ENCODE measurements at places on chromosomes 12 and 14.

GRCh38 chr14:75709207-75709812 lies 48.3 kb downstream of the TTLL5 start:
- peak; percentile 82 for DNase-seq

DNA sequence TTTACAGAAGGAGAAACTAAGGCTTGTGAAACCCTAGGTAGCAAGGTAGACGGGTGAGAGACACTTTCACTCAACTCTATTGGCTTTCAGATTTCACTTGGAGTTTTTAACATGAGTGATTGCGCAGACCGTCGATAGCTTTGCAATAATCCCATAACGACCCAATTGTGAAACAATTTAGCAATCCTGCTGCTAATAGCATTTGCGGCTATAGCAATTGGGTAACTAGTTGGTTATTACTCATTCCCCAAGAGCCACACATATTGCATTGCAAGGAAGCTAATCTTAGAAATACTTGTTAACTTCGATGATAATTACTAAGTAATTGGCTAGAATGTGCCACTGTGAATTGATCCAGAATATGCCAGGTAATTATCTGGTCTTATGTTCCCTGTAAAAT lies 159.9 kb upstream of the NOS1 start:
- no peak for DNase-seq

DNA sequence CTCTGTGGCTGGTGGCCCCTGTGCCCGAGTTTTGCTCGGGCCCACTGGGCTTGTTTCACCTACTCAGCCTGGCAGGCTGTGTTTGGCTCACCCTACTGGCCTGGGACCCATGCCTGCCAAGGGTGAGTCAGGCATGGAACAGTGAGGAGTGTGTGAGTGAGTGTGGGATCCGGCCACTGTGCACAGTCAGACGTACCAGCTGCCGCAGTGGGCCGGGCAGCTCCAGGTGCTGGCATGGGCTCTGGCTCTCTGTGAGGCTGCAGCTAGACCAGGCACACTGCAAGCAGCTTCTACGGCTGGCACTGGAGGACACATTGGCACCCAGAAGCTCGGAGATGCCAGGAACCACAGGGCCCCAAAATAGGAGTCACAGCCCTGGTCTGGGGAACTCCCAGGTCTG lies 40.6 kb downstream of the HSD17B6 start:
- DNase-seq, result peak; percentile 28

DNA sequence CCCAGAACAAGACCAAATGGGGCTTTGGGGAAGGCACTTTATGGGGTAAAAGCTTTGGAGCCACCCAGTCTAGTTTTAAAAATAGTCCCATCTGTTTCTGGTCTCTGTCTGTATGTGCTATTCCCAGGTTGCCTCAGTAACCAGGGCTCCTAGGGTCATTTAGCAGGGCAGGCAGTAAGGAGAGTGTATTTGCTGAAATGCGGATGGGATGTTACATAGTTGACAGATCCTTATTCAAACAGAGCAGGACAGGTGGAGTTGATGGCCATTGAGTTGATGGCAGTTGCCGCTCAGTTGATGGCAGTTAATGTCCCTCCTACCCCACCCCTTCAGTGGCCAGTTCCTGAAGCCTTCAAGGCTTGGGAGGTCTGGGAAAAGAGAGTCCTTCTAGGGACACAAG lies 4.6 kb downstream of the ZC3H10 start:
- no peak for DNase-seq

- peak; percentile 58 for DNase-seq
Measured at GRCh38 chr12:32454075-32454474, 54.7 kb downstream of the FGD4 start.

DNA sequence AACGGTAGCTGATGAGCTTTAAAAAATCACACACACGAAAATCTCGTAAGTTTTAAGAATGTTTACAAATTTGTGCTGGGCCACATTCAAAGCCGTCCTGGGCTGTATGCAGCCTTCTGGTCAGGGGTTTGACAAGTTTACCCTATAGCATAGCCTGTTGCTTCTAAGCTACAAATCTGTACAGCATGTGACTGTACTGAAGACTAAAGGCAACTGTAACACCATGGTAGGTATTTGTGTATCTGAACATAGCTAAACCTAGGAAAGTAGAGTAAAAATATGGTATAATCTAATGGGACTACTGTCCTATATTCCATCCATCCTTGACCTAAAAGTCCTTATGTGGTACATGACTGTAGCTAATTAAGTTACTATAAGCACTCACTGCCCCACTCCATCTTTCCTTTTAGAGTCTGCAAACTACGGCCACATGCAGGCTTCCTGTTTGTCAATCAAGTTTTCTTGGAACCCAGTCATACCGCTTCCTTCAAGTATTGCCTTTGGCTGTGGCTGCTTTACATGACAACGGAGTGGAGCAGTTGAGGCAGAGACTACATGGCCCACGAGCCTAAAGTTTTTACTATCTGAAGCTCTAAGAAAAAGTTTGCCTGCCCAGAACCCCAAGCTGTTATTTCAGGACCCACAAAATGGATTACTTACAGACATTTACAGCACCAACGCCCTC lies 18.5 kb downstream of the KRT7 start:
- no peak for DNase-seq

DNA sequence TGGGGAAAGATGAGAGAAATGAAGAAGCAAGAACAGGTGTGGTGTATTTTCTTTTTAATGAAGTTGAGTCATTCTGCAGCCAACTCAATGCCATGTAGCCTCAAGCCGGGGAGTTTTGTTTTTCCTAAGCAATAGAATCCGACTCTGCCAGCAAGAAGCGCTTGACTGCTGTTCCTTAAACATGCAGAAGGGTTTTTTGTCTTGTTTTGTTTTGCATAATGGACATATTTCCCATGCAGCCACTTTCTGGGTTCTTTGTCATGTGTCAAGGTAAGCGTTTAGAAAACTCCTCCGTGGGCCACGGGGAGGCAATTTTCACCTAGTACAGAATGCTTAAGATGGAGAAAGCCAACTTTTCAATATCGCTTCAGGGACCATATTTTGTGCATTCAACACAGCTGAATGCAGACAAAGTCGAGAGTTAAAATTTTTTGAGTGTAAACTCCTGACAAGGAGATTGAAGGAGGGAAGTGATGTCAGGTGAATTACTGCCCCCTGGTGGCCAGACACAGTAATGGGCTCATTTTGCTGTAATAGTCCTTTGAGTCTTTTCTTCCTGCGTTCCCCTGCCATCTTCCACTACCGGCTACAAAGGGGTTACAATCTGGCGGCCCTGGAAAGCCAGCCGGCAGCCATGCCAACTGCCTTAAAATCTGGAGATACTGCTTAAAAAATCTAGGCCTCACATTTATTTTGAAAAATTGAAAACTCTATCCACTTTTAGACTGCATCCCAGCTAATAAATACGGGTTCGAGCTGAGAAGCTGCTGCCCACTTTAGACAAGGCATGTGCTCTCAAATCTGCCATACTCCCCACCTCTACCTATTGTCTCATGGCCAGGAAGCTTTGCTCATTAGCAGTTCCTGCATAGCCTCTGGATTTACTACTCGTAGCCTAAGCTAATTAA lies 3.2 kb upstream of the FICD start:
- peak; percentile 63 for DNase-seq

Data from AG20443 (cell line).